Psoas muscle (tissue), 8 donors: ENCODE measurements at places on chromosomes 6 and 20. TPM values are rescaled to one million over a fixed set of nuclear protein-coding genes. Genes with fewer than 3 reads are reported as not detected.

DNA sequence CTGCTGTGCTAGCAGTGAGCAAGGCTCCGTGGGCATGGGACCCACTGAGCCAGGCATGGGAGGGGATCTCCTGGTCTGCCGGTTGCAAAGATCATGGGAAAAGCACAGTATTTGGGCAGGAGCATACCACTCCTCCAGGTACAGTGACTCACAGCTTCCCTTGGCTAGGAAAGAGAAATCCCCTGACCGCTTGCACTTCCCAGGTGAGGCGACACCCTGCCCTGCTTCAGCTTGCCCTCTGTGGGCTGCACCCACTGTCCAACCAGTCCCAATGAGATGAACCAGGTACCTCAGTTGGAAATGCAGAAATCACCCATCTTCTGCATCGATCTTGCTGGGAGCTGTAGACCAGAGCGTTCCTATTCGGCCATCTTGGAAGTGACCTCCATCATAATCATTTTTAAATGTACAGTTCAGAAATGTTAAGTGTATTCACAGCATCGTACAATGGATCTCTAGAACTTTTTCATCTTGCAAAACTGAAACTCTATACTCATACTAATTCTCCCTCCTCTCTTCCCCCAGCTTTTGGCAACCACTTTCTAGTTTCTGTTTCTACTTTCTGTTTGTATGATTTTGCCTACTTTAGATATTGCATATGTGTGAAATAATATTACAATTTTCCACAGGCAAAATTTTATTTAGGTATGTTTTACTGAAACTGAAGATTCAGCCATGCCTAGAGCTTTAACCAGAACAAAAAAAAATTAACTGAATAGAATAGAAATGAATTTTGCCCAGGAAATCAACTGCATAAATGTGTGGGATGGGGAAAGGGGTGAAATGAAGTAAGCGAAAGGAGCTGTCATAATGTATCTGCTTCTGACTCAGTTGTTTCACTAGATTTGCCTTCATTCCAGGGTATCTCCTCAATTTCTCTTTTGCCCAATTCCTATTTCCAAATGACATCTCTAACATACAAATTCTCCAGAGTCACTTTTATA, 100.0 kb downstream of the RWDD2A start:
- no peaks in the 10 kb centered on the region for H3K4me1 ChIP-seq
- H3K4me3 ChIP-seq = no peak overlapping the region
- no peaks in the 10 kb centered on the region for H3K27me3 ChIP-seq
- H3K36me3 ChIP-seq = no peaks in the 10 kb centered on the region

- no peaks in the 10 kb centered on the region for H3K36me3 ChIP-seq
- H3K4me1 ChIP-seq = no peaks in the 10 kb centered on the region
- no peak for DNase-seq
- H3K27me3 ChIP-seq = no peaks in the 10 kb centered on the region
- no peak overlapping the region for H3K27ac ChIP-seq
Observed at GRCh38 chr6:73252703-73253102, 10.3 kb downstream of the KHDC1 start.

DNA sequence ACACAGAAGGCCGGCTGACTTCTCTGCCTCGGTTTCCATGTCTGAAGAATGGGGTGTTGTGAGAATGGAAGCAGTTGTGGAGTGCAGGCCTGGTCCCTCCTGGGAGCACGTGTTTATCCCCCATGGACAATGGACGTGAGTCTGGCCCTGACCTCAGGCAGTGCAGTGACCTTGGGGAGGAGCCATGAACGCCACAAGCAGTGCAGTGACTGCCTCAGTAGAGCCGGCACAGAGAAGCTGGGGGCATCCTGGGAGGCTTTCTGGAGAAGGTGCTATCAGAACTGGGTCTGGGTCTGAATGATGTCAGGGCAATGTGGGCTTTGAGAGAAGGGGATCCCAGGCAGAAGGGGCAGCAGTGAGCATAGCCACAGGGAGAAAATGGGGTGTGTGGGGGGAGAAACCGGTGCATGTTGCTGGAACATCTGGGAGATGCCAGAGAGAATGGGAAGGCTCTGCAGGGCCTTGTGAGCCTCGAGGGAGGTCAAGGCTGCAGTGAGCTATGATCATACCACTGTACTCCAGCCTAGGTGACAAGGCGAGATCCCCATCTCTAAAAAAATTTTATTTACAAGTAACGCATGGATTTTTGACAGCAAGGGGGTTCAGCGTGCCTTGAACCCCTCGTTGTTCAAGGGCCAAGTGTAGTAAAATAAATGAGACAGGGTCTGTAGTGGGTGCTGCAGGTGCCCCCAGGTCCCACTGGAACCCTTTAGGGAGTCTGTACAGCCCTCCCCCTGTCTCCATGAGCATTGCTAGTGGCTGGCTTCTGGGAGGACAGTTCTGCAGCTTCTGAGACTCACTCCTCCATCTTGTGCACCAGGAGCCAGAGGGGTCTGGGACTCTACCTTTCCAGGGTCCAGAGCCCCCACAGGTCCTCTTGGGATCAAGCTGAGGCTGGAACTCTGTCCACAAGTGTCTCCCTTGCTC, 27.0 kb upstream of the ZBP1 start:
- no peaks in the 10 kb centered on the region for H3K36me3 ChIP-seq
- DNase-seq = no peak
- no peak overlapping the region for H3K4me3 ChIP-seq
- H3K4me1 ChIP-seq = no peaks in the 10 kb centered on the region
- no peak overlapping the region for H3K27ac ChIP-seq

DNA sequence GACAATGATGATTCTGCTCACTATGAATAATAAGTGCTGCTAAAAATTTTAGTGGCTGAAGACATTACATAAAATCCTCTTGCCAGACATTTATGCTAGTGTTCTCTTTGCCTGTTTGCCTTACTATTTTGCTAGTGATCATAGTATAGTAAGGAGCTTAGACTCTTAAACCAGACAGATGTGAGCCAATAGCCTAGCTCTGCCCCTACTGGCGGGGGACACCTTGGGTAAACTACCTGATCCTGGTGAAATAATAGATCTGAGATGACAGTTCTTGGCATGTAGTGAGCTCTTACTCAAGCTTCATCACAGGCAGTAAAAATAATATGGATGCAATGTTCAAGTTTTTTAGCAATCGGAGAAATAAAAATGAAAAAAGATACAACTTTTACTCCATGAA, 18.8 kb downstream of the ENPP3 start:
- no peak overlapping the region for H3K27ac ChIP-seq
- no peaks in the 10 kb centered on the region for H3K27me3 ChIP-seq
- no peak for DNase-seq
- H3K4me1 ChIP-seq = no peaks in the 10 kb centered on the region

- no peak for DNase-seq
- no peaks in the 10 kb centered on the region for H3K27me3 ChIP-seq
- H3K4me3 ChIP-seq = no peak overlapping the region
Observed at GRCh38 chr20:52801628-52802006, 170.5 kb upstream of the TSHZ2 start.

DNA sequence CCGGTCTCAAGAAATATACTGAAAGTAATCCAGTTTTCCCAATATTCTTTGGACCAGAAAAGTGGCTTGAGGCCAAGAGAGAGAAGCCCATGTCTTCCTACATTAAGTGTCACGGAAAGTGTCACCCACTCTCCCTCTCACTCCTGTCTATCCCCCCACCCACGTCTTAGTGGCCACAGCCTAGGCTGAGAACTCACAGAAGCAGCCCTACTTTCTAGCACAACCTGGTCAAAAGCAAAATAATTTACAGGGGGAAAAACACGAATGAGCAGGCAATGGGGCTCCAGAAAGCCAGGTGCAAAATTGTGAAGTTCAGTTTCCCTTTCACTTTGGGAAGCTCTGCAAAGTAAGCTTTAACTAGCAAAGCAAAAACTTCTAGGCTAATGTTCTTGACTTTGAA, 118.0 kb downstream of the OPRM1 start:
- peaks cover 2% of the 10 kb centered on the region for H3K27me3 ChIP-seq
- H3K27ac ChIP-seq = no peak overlapping the region
- H3K4me1 ChIP-seq = no peaks in the 10 kb centered on the region
- no peak for DNase-seq

MEI4 gene
- not detected for total RNA-seq

GRCh38 chr6:12174878-12175277, 115.3 kb upstream of the EDN1 start:
- DNase-seq = no peak
- no peaks in the 10 kb centered on the region for H3K36me3 ChIP-seq
- no peaks in the 10 kb centered on the region for H3K27me3 ChIP-seq

DNA sequence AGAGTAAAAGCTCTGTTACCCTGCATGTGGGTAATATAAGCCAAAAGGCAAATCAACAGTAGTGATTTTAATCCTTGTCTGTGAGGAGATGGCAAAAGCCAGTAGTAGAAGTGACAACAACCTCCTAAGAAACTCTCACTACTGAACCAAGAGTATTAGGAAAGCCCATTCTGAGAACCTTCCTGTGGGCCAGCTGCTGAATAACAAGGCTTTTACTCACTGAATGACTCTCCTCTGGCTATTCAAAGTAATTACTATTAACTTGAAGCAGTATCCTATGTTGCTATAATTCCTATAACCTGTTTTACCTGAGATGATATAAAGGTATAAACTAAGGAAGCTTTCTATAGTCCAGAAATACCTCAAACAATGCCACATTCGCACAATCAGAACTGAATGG, 55.1 kb downstream of the CHD6 start:
- H3K36me3 ChIP-seq = no peaks in the 10 kb centered on the region
- H3K27ac ChIP-seq = no peak overlapping the region
- H3K4me1 ChIP-seq = peaks cover 9% of the 10 kb centered on the region
- DNase-seq = no peak

GRCh38 chr20:39627765-39628164, 665.6 kb downstream of the DHX35 start:
- no peaks in the 10 kb centered on the region for H3K36me3 ChIP-seq
- H3K27me3 ChIP-seq = no peaks in the 10 kb centered on the region
- no peak overlapping the region for H3K27ac ChIP-seq
- no peak overlapping the region for H3K4me3 ChIP-seq
- no peaks in the 10 kb centered on the region for H3K4me1 ChIP-seq
- no peak for DNase-seq

CFAP206 gene
- not detected for total RNA-seq

- no peaks in the 10 kb centered on the region for H3K4me1 ChIP-seq
- H3K27ac ChIP-seq = no peak overlapping the region
- no peak overlapping the region for H3K4me3 ChIP-seq
Observed at GRCh38 chr6:143615785-143616184, 62.0 kb upstream of the PHACTR2 start.
